Activated T-cell treated with anti-CD3 and anti-CD28 coated beads for 4 hours (primary cell): ENCODE measurements at places on chromosomes 11 and 22.

GRCh38 chr11:126400019-126400418 lies 44.5 kb downstream of the ST3GAL4 start:
- DNase-seq, result no peak

DNA sequence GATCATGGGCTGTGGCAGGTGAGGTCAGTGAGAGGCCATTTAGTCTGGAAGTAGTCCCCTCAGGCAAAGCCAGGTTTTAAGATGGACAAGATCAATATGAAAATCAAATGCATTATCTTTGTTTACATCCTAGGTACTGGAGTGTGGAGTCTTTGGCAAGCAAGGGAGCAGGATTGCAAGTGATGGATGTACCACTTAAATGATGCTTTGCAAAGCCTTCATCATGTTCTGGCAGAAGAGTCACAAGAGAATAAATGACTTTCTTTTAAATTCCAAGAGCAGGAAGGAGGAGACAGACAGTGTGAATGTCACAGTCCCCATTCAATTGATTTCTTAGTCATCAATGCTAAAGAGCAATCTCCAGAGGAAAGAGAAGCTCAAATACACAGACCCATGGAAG lies 908.3 kb downstream of the FAM181B start:
- DNase-seq, result no peak

DNA sequence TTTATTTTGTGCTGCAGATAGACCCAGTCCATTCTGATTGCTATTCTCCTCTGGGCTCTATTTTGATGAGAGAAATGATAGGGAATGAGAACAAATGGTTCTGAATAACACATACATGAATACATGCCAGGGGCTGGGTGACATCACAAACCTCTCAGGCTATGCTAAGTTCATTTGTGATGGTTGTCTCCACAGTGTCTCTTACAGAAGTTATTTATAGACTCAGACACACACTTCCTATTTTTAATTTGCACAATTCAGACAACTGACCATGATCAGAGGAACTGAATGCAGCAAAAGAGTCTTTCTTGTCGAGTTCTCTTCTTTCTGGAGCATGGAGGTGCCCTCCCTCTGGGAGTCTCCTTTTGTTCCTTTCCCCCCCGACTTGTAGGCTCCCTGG lies 991.7 kb downstream of the OPCML start:
- DNase-seq, result no peak

DNA sequence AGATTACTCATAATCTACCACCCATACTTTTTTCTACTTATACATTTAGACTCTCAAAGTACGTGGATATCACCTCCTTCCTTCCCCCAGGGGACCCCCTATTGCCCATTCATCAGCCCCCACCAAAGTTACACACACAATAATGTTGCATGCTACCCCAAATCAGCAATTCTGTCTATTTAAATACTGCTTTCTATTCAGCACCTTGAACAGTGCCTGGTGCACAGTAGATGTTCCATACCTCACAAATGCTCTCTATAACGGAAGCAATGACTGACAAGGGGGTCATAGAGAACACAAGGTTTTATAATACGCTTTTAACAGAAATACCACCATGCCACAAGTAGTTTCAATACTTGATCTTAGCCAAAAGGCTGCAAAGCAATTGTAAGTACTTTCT lies 370.7 kb downstream of the MIAT start:
- DNase-seq, result no peak

DNA sequence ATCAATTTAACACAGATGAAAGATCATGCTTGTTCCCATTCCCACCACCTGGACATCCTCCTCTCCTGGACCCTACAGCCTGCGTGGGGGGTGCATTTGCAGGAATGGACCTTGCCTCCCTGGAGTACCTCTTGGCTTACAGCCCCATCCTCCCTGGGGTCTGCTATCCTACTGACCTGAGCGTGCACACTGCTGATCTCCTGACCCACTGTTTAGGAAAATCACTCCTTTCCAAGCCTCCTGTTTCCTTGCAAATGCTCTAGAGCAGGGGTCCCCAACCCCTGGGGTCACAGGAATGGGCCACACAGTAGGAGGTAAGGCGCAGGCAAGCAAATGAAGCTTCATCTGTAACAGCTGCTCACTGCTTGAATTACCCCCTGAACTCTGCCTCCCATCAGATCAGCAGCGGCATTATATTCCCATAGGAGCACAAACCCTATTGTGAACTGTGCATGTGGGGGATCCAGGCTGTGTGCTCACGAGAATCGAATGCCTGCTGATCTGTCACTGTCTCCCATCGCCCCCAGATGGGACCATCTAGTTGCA lies 88.2 kb upstream of the SEPTIN5 start:
- DNase-seq, result no peak

DNA sequence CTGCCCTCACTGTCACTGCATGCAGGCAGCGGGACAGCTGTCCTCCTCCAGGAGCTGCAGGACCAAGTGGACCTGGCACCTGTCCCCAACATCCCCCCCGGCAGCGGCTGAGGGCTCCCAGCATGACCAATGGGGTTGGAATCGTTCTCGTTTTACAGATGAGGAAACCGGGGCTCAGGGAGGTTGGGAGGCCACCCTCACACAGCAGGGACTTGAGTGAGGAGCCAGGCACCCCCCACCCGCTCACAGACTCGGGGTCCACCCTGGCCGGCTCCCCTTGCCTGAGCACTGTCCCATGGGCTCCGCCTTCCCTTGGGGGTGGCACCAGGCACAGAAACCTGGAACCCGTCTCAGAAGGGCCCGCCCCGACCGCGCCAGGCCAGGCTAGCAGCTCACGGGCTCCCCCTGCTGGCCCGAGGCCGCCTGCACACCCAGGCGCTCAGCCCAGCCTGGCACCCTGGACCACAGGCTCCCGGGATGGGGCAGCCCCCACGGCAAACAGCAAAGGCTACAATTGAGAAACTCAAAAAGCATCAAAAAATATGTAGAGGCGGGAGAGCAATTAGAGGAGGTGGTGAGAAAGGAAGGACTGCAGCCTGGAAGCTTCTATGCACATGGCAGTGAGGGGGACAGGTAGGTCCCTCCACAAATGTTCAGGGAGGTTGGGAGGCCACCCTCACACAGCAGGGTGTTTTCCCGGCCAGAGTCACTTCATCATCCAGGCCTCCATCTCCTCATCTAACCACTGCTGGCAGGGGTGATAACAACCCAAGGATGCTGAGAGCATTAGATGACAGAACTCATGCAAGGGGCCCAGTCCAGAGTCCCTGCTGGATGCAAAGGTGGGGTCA lies 12.8 kb downstream of the MACROD1 start:
- DNase-seq, result peak; percentile 61

GRCh38 chr22:41384128-41384527 lies 2.4 kb downstream of the TEF start:
- DNase-seq, result no peak

- no peak for DNase-seq
These were observed 5.0 kb downstream of the MOGAT2 start for GRCh38 chr11:75722669-75723042.

DNA sequence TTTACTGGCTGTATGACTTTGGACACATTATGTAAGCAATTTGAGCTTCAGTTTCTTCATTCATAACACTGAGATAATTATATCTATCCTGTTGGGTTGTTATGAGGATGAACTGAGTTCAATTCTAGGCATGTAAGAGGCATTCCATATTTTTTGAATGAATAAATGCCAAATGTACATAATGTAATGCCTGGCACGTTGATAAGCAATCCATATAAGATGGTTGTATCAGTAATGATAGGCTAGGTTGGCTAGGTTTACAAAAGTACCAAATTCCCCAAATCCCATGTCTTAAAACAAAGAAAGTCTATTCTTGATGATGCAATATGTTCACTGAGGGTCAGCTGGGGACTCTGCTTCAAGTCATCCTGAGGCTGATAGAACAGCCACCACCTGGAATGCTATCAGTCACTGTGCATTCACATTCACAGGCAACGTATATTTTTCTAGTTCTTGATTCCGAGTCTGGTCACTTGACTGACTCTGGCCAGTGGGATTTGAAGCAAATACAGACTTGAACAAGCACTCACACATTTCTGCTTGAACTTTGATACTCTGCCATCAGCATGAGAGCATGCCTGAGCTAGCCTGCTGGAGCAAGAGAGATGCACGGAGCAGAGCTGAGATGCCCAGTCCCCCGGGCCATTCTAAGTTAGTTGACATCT lies 104.0 kb upstream of the TIMP3 start:
- DNase-seq, result no peak

- no peak for DNase-seq
These were observed 33.3 kb upstream of the CACNG2 start for GRCh38 chr22:36736701-36737320.

DNA sequence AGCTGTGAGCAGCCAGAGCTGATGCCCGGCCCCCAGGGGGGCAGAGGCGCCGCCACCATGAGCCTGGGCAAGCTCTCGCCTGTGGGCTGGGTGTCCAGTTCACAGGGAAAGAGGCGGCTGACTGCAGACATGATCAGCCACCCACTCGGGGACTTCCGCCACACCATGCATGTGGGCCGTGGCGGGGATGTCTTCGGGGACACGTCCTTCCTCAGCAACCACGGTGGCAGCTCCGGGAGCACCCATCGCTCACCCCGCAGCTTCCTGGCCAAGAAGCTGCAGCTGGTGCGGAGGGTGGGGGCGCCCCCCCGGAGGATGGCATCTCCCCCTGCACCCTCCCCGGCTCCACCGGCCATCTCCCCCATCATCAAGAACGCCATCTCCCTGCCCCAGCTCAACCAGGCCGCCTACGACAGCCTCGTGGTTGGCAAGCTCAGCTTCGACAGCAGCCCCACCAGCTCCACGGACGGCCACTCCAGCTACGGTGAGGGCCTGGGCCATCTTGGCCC lies 6.1 kb downstream of the CDC42EP1 start:
- DNase-seq, result no peak

DNA sequence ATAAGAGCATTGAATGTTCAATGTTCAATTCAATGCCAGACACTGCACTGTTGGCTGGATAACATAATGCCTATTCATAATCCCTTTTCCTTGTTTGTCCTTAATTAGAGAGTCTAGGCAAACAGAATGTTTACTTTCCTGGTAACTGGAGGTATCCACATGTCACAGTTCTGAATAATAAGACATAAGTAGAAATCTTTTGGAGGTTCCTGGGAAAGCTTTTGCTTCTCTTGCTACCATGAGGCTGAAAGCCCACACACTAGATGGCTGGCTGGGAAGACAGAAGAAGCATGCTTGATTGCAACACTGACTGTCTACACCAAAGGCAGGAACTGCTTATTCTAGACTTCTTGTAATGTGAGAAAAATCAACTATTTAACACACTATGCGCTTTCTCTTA lies 79.5 kb downstream of the GAB2 start:
- no peak for DNase-seq

GRCh38 chr11:125414121-125414520 lies 81.9 kb downstream of the FEZ1 start:
- DNase-seq, result no peak

DNA sequence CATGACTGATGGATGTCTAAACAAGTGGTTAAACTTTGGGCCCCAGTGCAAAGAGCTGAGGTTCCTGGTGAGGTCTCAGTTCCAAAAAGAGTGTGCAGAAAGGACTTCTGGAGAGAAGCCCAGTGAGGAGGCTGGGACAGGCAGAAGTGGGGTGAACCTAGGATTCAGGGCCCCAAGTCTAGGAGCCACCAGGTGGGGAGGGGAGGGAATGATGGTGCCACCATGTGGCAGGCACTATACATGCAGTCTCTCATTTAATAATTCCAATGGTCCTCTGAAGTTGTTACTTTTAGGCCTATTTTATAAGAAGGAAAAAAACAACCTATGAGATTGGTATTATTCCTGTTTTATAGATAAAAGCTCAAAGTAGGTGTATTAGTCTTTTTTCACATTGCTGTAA lies 102.0 kb downstream of the INSC start:
- no peak for DNase-seq
